ENCODE measurements at places on chromosomes 16 and 17. TPM values are rescaled to one million over a fixed set of nuclear protein-coding genes. Genes with fewer than 3 reads are reported as not detected.

Gene HCRT
- not detected for total RNA-seq

Gene G6PC1
- total RNA-seq = not detected

Gene METTL9
- 49.3 TPM for total RNA-seq

Gene C1QTNF1
- 765 TPM for total RNA-seq

Gene MRPL27
- 78.5 TPM for total RNA-seq

Gene KRTAP16-1
- total RNA-seq = not detected

Gene RUNDC3A
- total RNA-seq = 1.0 TPM

Gene PLXDC1
- total RNA-seq = 7.6 TPM

Gene AANAT
- not detected for total RNA-seq

Gene C16orf54
- 1.7 TPM for total RNA-seq

Gene DBNDD1
- total RNA-seq = 2.6 TPM

Gene SEPTIN12
- not detected for total RNA-seq

Gene TIGD7
- 6.3 TPM for total RNA-seq

Gene CYTH1
- total RNA-seq = 33.9 TPM

Gene TEKT1
- not detected for total RNA-seq

Gene TBC1D3I
- not detected for total RNA-seq

Gene HSF4
- total RNA-seq = 48.1 TPM

Gene MILR1
- total RNA-seq = 5.0 TPM

Gene CACNG5
- not detected for total RNA-seq

Gene CHP2
- total RNA-seq = not detected

Gene BCL6B
- 14.1 TPM for total RNA-seq

Gene NAGS
- 1.4 TPM for total RNA-seq

Gene CRYBA1
- total RNA-seq = not detected

Gene KRT33B
- not detected for total RNA-seq

Gene LHX1
- not detected for total RNA-seq

Gene SCGB1C2
- not detected for total RNA-seq

Gene CLEC18B
- 0.38 TPM for total RNA-seq

Gene LPO
- total RNA-seq = not detected

Gene KCNG4
- total RNA-seq = not detected

Gene TCAP
- 2,797 TPM for total RNA-seq

Gene RAB26
- 0.81 TPM for total RNA-seq

Gene C17orf107
- 2.3 TPM for total RNA-seq

Gene CRHR1
- not detected for total RNA-seq

Gene CPHXL2
- not detected for total RNA-seq

Gene SLC38A7
- 21.4 TPM for total RNA-seq

Gene TSNAXIP1
- total RNA-seq = 0.74 TPM

Gene PRR11
- 1.3 TPM for total RNA-seq

Gene KCNJ12
- 12.0 TPM for total RNA-seq

Gene C16orf82
- total RNA-seq = not detected

Gene NACA2
- not detected for total RNA-seq

Gene CCL15
- not detected for total RNA-seq

Gene CHST6
- total RNA-seq = 4.4 TPM

Gene MYH2
- not detected for total RNA-seq

Gene ZG16
- not detected for total RNA-seq

Gene SPATA22
- 0.35 TPM for total RNA-seq

Gene CDRT15L2
- total RNA-seq = not detected

Gene USP6
- 0.06 TPM for total RNA-seq

Gene C16orf96
- total RNA-seq = 0.10 TPM

Gene LIMD2
- total RNA-seq = 9.6 TPM

Gene CDRT15
- not detected for total RNA-seq

Gene WFIKKN1
- total RNA-seq = 0.50 TPM

Gene CRYM
- 124 TPM for total RNA-seq

Gene HOXB1
- not detected for total RNA-seq

Gene HOXB3
- 1.2 TPM for total RNA-seq

Gene CORO7
- total RNA-seq = 15.6 TPM
